ENCODE measurements at places on chromosomes 6 and 20. TPM values are rescaled to one million over a fixed set of nuclear protein-coding genes. Genes with fewer than 3 reads are reported as not detected.

GRCh38 chr6:45942953-45943352, 72.7 kb downstream of the CLIC5 start:
- DNase-seq, result no peak

- no peak for DNase-seq
These were observed 5.1 kb downstream of the UBE2C start for GRCh38 chr20:45817376-45818194.

DNA sequence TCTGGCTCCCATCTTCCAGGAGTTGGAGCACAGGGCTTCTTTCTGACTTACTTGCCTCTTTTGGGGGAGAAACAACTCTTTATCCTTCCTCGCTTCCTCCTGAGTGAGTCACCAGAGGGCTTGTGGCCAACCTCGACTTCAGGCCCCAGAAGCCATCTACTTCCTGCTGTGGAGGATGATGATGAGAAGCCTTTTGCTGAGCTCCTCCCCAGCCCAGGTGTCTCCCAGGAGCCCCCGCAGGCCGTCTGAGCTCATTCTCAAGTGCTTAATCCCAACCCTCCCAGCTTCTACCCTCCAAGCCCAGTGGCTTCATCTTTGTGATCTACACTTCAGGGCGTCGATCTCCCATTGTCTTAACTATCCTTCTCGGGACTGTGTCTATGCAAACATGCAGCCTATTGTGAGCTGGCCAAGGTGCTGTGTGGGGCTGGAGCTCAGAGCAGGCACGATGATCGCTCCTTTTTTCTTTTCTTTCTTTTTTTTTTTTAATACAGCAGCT, 27.9 kb downstream of the SDCBP2 start:
- no peak for DNase-seq

- DNase-seq, result no peak
These were observed 105.5 kb upstream of the TMEM170B start for GRCh38 chr6:11432091-11432490.

DNA sequence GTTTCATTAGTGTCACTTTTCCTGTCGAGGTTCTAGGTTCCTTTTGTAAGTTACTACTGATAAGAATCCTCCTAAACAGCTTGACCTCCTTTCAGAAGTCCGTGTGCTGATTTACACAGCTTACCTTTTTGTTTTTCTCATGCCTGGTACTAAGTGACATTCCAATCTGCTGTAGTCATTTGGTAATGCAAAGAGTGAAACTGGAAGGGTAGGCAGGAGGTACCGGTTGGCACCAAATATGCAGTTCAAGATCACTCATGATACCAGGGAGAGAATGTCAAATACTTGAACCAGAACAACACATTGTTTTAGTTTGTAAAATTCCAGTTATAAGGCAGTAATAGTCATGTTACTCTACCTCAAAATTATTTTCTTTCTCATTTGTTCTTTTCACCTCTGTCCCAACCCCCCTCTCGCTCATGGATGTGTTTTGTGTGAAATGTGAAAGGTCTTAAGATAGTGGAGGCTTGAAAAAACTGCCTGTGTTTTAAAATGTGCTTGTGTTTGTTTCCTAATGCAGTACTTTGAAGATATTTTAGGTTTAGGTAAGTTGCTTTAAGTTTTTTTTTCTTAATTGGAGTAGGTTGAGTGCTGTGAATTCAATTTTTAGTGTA, 23.2 kb downstream of the AFDN start:
- no peak for DNase-seq

- DNase-seq, result no peak
These were observed 59.2 kb downstream of the RBM38 start for GRCh38 chr20:57450419-57450818.

- DNase-seq, result peak; percentile 74
These were observed 160.6 kb downstream of the HIVEP2 start for GRCh38 chr6:142784344-142784743.

- no peak for DNase-seq
These were observed 94.7 kb downstream of the PHF3 start for GRCh38 chr6:63730311-63730710.

Gene GJA10
- not detected for total RNA-seq

Gene PHACTR1
- total RNA-seq, result 34.2 TPM

Gene SFTA2
- total RNA-seq, result not detected

All from hematopoietic multipotent progenitor cell (in vitro differentiated cells).